ENCODE measurements at places on chromosomes 12 and 14.

GRCh38 chr12:51392556-51393237, 1.5 kb upstream of the GALNT6 start:
- no peak for DNase-seq

GRCh38 chr12:68831751-68832503, 23.9 kb downstream of the MDM2 start:
- no peak for DNase-seq

DNA sequence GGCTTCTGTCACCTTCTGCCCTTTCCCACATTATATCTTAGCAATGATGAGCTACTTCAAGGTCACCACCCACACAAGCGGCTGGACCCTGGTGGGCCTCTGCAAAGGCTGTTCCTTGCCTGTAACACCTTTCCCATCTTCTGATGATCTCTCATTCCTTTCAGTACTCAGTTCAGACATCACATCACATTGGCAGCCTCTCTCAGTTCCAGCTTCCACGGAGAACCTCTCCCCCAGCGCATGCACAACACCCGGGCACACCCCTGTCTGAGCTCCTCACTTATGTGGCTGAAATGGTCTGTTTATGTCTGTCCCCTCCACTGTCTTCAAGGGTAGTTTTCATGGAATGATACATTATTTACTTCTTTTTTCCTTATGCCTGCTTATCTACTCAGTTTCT, 6.5 kb upstream of the NID2 start:
- DNase-seq, result no peak

DNA sequence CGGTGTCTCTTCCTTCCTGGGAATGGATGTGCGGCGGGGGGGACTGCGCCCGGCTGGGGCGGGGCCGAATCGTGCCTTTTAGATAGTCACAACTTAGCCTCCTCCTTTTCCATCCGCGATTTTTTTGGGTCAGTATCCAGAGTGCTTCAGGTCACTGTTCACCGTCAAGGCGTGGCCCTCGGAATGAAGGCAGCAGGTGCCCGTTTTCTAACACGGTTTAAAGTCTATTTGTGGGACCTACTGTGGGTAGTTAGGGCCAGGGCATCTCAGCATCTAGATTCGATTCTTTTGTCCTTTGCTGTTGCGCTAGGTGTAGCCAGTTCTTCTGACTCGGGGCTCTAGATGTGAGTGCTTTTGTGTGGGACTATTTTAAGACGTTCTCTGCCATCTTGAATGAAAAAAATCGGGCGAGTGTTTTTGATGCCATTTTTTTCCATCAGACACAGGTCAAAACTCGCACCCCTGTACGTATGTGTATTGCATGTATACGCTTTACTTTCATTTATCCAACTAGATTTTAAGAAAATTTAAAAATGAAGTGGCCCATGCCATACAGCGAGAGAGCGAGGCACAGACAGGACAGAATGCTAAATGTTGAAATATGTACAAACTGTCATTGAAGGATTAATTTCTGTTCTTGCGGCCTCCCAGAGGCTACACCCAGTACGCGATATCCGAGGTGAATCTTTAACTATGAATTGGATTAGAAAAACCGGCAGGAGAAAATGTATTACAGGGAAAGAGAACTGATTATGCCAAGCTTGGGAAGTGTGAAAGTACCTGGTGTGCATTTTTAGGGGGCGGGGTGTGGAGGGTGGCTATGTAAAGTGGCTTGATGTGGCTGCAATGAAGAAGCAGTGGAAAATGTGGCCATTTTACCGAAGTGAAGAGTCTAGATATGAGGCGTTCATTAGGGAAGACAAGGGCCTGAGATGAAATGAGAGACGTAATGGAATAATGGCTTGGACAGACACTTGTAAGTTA, 835 bp downstream of the VEZT start:
- peak; percentile 40 for DNase-seq

GRCh38 chr14:89401241-89401640, 15.8 kb downstream of the FOXN3 start:
- no peak for DNase-seq

DNA sequence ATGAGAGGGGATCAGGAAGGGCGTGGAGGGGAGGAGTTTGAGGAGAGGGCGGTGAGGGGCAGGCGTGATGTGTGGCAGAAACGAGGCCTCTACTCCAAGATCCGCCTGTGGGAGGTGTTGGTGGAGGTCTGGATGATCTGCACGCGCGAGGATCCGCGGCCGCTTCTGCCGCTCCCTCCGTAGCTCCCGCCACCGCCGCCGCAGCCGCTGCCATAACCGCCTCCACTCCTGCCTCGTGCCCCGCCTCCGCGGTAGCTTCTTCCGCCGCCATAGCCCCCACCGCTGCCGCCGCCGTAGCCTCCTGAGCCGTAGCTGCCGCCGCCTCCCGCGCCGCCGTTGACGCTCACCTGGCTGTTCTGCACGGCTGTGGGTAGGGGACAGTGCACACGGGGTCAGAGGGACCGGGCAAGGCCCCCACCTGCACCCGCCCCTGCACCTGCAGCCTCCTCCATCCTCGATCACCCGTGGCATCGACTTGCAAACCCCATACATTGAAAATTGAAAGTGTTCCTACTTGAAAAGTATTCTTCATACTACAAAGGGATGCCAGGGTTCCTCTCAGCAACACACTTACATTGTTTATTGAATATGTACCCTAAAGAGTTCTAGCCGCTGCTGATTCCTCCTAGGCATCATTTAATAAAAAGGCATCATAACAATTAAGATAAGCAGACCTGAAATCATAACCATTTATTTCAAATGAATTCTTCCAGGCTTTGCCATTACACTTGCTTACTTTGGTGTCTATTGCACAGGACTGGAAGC, 11.1 kb upstream of the KRT1 start:
- peak; percentile 3 for DNase-seq

DNA sequence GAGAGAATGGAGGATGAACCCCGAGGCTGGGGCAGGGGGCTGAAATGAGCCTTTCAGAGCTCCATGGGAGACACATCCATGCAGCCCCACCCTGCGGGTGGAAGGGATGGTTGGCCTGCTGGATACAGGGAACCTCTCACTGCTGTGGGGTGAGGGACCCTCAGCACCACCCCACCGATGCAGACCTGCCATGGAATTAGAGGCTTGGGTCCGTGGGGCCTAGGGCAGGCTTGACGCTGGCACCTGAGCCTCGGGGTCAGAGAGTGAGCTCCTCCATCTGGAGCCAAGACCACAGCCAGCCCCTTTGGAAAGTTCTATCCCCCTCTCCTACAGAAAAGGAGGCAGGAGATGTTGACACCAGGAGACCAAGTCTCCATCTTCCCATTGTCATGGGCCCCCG, 7.4 kb upstream of the KRT74 start:
- DNase-seq, result no peak

DNA sequence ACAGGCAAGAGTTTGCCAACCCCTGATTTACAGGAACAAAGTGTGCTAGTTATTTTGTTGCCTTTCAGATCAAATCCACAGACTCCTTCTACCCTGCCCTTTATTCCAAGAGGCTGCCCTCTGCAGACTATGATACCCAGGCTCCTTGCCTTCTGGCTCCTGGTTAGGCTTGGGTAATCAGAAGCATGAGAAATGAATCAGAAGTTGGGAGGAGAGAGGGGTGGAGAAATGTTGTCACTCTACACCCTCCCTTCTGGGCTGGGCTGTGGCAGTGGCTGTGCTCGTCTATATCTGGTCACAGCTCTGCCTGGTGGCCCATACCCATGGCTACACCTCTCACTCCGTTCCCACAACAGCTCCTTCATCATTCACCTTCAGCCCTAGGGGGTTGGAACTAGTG, 204.6 kb upstream of the PLXNC1 start:
- DNase-seq, result no peak

DNA sequence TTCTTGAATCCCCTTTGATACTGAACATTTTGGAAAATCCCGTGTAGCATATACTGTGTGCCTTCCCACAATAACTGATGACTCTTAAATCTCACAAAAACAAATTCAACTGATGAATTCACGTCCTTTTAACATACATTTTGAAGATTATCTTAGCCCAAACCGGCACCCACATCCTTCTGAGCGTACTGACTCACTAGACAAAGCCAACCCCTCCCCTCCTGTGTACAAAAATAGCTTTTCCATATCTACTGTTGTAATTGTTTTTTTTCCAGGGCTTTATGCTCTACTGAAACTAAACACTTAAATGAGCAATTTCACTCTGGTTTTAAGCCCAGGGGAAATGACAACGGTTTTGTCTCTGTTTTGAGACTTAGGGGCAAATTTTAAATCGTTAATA, 109.4 kb upstream of the ATF7IP start:
- no peak for DNase-seq

- no peak for DNase-seq
Observed at GRCh38 chr12:50032854-50033581, 7.7 kb upstream of the RACGAP1 start.

GRCh38 chr12:70756791-70757190, 119.6 kb upstream of the PTPRB start:
- DNase-seq, result peak; percentile 27

- no peak for DNase-seq
Observed at GRCh38 chr12:93136253-93137055, 207.4 kb upstream of the EEA1 start.

DNA sequence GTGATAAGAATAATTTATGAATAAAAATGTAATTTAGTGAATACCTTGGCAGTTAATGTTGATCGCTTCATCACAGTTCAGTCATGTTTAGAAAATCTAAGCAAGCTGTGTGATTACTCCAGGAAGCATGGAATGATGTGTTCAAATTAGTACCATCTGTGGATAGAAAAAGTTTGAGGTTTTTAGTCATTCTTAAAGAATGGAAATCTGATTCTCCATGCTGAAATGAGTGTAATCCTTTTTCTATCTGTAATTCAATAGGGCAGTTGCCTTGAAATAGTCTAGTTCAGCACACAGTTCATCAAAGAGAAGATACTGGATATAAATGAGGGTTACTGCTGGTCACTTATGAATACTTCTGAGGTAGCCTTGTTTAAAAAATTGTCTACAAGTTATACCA, 127.2 kb upstream of the MYF6 start:
- no peak for DNase-seq

- no peak for DNase-seq
Observed at GRCh38 chr12:81872400-81872799, 113.2 kb upstream of the PPFIA2 start.

DNA sequence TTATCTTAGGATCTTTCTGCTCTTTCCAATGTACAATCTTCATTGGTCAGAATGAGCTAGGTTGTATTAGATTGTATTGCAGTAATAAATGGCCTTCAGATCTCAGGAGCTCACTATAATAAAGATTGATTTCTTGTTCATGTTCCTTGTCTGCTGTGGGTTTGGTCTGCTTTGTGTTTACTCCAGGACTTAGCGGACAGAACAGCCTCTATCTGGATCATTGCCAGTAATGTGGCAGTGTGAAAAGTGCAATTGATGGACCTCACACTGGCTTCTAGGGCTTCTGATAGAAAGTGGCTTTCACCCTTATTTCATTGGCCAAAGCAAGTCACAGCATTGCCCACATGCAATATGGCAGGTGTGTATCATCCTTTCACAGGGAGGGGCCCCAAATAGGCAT, 81.2 kb downstream of the BTG1 start:
- DNase-seq, result no peak

GRCh38 chr12:52645120-52645761, 6.8 kb downstream of the KRT2 start:
- no peak for DNase-seq

GRCh38 chr12:100156731-100157426, 14.2 kb upstream of the BLTP3B start:
- DNase-seq, result peak; percentile 7

GRCh38 chr14:42185718-42186117, 579.0 kb downstream of the LRFN5 start:
- DNase-seq, result no peak

- DNase-seq, result no peak
Observed at GRCh38 chr12:58541300-58541690, 379.0 kb downstream of the LRIG3 start.

DNA sequence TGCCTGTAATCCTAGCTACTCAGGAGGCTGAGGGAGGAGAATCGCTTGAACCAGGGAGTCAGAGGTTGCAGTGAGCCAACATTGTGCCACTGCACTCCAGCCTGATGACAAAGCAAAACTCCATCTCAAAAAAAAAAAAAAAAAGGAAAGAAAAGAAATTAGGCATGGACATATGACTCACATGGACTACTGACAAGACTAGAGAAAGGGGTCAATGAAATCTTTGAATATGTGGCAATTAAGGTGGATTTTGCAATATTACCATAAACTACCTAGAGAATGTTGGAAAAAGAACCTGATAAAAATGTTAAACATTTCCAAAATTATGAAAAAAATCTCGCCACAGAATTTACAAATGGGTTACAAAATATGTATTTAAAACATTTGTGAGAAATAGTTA, 873.6 kb downstream of the C12orf50 start:
- no peak for DNase-seq

DNA sequence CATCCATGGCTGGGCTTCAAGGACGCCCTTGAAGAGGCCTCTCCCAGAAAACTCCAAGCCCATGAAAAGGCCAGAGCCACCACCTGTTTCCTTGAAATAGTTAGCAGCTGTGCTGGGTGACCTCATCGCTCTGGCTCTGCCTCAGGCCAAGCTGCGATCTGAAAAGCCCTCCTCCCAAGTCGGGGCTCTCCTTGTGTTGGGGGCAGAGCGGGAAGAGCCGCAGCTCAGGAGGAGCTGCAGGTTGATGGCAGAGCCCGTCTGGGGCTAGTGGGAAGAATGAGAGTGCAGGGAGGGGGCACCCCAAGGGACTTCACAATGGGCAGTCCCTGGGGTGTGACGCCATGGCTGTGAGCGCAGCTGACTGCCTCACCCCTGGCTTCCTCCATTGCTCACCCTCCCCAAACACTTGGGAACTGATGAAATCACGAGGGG, 50.0 kb upstream of the STON2 start:
- peak; percentile 54 for DNase-seq

Measured in NCI-H1092 (cell line).